Stimulated activated CD4-positive, alpha-beta T cell treated with anti-CD3 and anti-CD28 coated beads, Interleukin-2, amount 100 ng/mL, for 24 hours (primary cell): ENCODE measurements at places on chromosomes 1 and 21.

DNA sequence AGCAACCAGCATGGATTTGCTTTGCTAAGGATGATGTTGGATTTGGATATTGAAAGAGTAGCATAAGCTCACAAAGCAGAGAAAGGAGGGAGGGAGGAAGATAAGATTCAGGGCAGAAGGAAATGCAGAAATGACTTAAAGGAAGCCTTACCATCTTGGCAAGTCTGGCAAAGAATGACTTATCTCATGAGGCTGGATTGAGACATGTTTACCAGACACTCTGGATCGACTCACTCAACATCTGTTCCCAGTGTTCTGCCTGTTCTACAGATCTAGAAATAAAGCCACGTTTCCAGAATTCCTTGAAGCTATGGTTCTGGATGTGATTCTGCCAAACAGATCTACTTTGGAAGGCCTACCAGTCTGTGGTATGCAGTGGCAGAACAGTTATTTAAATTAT, 38.8 kb upstream of the CTBS start:
- no peak for DNase-seq

GRCh38 chr1:204319027-204319426, 40.7 kb downstream of the PLEKHA6 start:
- no peak for DNase-seq

GRCh38 chr1:115949156-115949555, 27.2 kb upstream of the SLC22A15 start:
- DNase-seq = no peak

GRCh38 chr1:71295350-71295749, 214.5 kb upstream of the ZRANB2 start:
- DNase-seq = no peak

GRCh38 chr1:162293073-162293692, 83.5 kb downstream of the SPATA46 start:
- no peak for DNase-seq

DNA sequence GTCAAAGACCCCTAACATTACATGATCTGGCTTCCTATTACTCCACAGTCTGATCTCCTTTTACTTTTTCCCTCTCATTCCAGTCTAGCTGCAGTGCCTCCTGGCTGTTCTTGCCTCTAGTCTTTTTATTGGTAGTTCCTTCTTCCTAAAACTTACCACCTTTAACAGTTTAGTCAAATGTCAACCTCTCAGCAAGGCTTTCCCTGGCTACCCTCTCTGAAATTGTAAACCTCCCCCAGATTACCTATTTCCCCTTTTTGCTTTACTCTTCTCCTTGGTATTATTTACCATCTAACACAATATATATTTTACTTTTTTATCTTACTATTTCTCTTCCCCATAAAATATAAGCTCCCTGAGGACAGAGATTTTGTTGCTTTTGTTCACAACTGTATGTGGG, 129.6 kb downstream of the CLEC20A start:
- DNase-seq = no peak

DNA sequence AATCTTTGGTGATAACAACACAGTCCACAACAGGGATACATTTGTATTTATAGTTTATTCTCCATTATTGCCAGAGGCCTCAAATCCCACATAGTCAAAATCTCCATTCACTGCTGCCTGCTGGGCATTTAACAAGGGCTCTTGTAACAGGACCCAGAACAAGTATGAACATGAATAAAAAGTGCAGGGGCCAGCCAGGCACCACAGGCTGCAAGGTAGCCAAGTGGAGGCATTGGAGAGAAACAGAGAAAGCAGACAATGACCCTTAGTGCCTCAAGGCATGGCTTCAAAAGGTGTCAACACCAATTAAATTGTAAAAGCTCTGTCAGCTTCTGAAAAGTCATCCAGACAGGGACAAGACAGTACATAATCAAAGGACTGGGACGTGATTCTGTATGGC, 116.8 kb downstream of the ATP6V1G3 start:
- no peak for DNase-seq

DNA sequence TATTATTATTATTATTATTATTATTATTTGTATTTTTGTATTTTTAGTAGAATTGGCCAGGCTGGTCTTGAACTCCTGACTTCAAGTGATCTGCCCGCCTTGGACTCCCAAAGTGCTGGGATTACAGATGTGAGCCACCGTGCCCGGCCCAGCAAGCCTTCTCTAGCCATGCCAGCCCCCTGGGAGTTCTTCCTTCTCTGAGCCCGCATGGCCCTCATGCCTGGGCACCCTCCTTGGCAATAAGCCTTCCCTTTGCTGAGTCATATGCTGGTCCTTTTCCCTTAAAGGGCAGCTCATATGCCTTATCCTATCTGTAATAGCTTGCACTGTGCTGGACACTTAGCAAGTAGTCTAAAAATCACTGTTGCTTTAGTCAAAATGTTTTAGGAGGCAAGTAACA, 8.5 kb upstream of the NBL1 start:
- DNase-seq = no peak

DNA sequence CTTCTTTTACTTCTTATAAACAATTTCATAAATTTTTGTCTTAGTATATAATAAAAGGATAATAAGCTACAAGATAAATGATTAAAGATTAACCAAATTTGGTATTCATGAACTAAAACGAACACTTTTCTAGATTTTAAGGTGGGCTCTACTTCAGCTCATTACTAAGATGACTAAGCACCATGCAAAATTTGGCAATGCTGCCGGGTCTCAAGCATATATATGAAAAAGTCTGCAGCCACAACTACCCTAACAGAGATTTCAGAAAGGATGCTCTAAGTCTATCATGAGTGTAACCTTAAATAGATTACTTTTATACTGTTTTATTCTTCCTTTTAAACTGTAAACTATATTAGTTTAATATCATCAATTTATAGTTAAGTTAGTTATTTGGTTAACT, 47.8 kb downstream of the BRWD1 start:
- no peak for DNase-seq

GRCh38 chr1:181038399-181038873, 4.7 kb downstream of the MR1 start:
- DNase-seq = peak; percentile 55

GRCh38 chr1:198042168-198042567, 114.6 kb upstream of the NEK7 start:
- no peak for DNase-seq

GRCh38 chr1:216604771-216605170, 118.5 kb downstream of the ESRRG start:
- DNase-seq = no peak

- DNase-seq = no peak
Observed at GRCh38 chr1:35171579-35171978, 21.4 kb downstream of the SFPQ start.

- no peak for DNase-seq
Observed at GRCh38 chr21:38915546-38915945, 109.8 kb downstream of the ETS2 start.

DNA sequence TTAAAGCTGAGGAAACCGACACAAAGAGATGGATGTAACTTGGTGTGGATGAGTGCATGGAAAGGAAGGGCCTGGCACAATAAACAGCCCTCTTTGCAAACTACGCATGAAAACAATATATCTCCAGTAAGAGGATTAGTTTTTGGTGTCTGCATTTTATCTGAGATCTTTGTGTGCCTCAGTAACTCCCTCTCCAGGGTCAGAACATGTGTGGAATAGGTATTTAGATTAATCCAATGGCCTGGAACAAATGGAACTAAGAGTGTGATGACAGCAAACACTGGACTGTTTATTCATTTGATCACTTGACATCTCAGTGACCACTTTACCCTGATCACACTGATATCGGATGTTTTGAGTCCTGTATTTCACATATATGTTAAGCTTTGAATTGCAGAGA, 45.3 kb downstream of the AKNAD1 start:
- no peak for DNase-seq
